Hippocampal formation (tissue), 2 donors: ENCODE measurements at places on chromosomes 1 and 21.

DNA sequence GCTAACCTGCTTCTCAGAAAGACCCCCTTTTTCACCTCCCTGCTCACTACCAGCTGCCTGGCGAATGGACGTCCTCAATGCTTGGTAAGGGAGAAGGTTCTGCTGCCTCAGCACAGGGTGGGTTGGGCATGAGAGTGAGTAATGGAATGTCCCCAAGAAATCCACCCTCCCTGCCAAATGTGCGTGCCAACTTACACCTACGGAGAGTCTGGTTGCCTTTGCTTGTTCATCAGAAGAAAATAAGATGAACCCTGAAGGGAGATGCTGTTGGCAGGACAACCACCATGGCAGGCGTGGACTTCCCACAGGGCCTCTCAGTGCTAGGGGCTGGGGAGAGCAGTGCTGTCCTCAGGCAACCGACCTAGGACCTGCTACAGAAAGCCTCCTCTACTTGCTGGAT, 106.0 kb downstream of the XCL2 start:
- DNase-seq, result peak; percentile 9

- no peak for DNase-seq
Observed at GRCh38 chr1:36761113-36761512, 273.2 kb downstream of the GRIK3 start.

- no peak for DNase-seq
Observed at GRCh38 chr1:167710836-167711235, 10.9 kb upstream of the MPZL1 start.

GRCh38 chr1:25978403-25978802, 19.5 kb downstream of the PAFAH2 start:
- DNase-seq, result no peak

GRCh38 chr21:42681296-42682206, 28.1 kb downstream of the PDE9A start:
- no peak for DNase-seq

DNA sequence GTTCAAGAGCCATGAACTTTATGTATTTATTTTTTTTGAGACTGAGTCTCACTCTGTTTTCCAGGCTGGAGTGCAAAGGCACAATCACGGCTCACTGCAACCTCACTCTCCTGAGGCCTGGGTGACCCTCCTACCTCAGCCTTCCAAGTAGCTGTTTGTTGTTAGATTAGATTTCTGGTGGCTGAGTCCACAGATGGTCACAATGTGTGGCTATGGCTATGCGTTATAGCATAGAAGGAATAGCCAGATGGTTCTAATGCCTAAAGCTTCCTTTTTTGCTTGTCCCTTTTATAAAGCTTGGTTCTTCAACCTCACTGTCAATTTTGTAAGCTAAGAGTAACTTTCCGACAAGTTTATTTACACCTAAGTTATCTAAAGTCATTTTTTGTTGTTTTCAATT, 62.3 kb upstream of the FMN2 start:
- DNase-seq, result no peak

DNA sequence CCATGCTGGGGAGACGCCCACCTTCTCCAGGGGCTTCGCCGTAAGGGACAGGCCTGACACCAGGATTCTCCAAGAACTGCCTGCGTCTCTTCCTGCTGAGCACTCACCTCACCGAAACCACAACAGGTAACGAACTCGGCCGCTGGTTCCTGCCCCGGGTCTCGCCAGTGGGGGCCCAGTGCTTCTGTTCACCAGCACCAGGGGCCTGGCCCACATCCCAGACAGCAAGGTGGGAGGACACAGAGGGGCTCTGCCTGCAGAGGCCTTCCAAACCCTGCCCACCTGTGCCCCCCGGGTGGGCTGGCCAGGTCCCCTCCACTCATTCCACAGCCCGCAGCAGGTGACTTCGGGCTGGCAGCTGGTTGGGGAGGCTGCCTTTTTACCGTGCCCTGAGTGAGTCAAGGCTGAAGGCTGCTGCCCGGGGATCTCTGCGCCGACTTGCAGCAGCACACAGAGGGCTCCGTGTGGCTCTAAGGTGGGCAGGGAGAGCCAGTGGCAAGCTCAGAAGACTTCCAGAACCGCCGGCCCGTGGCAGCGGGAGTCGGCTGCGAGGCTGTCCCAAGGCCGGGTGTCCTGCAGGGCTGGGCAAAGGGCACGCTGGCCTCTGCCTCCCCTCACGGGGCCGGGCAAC, 14.7 kb upstream of the COL18A1 start:
- no peak for DNase-seq

DNA sequence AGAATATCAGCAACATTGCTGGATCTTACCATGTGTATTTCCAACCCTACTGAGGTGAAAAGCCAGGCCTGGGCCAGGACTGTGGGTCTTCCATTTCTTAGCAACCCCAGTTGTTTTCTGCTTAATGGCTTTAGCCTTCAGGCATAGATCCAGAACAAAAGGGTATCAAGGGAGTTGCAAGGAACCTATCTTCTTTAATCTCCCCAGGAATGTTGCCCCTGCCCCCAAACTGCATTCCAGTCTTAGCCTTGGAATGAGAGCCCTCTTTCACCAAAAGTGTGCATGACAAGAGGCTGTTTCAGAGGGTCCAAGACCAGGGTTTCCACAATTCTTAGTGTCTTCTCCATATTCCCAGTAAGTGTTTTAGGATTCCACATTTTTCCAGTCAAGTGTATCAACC, 87.9 kb upstream of the SOX13 start:
- no peak for DNase-seq

GRCh38 chr21:42051788-42052187, 19.3 kb upstream of the UMODL1 start:
- no peak for DNase-seq
